ENCODE measurements at places on chromosomes 1 and 21. TPM values are rescaled to one million over a fixed set of nuclear protein-coding genes. Genes with fewer than 3 reads are reported as not detected.

The PLXNA2 gene
- 15.2 TPM for total RNA-seq

The BRINP2 gene
- 0.22 TPM for total RNA-seq

The NR5A2 gene
- 2.7 TPM for total RNA-seq

The TMEM61 gene
- 0.48 TPM for total RNA-seq

The IFNLR1 gene
- total RNA-seq, result 3.3 TPM

The SELP gene
- total RNA-seq, result 5.3 TPM
